ENCODE measurements at places on chromosomes 4 and X.

DNA sequence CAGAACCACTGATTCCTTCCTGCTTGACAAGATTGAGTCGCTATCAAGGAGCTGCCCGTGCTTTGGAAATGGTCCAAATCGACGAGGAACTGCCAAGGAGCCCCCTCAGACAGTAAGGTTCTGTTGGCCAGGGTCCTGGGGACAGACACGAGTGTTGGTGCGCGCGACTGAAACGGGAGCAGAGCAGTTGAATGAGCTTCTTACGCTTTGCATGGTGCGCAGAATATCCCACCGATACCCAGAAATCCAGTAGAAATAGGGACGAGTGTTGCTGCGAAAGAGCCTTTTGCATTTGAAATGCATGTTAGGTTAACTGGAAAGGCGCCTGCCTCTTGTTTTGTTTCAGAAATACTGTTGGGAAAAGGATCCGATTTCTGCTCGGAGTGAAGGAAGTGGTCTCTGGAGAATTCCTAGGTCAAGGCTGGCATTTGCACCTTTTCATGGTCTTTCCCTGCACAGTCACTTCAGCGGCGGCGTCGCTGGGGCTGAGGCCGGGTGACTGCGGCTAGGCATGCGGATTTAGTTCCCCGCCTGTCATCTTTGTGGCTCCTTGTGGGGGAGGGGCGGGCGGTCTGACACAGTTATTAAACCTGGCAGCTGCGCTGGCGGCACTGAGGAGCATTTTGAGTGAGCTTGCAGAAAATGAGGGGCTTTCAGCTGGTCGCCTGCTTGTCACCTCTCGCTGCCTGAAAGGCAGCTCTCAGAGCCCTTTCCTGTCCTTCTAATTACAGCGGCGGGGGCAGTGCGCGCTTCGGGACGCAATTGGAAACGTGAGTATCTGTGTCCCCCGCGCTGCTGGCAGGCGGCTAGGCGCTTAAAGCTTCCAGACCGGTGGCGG, 51.5 kb upstream of the TRIM2 start:
- DNase-seq = peak; percentile 54

DNA sequence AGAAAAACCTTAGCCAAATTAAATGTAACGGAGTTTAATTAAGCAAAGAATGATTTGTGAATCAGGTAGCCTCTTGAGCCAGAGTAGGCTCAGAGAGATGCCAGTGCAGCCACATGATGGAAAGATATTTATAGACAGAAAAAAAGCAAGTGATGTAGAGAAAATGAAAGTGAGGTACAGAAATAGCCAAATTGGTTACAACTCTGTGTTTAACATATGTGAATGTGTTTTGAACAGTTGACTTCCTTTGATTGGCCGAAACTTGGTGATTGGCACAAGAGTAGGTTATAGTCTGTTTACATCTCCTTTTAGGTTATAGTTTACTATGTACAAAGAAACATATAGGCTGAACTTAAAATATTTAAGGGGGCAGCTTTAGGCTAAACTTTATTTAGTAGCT, 459.9 kb upstream of the BOD1L1 start:
- DNase-seq = no peak

- no peak for DNase-seq
Measured at GRCh38 chrX:107978707-107979307, 3.4 kb downstream of the TEX13B start.

DNA sequence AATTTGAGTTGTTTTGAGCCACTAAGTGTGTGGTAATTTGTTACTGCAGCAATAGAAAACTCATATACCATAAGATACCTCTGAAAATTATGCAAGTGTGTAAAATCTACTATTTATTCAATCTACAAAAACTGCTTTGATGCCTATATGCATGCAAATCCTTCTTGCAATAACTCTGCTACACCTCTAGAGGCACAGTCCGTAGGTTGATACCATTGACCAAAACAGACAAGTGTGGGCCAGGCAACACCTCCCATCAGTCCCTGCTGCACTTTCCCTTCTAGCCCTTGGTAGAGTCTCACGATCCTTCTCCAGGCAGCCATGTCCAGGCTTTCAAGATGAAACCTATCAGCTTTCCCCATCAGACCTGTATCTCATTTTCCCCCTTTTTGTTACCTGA, 48.8 kb upstream of the FAM9A start:
- DNase-seq = no peak

GRCh38 chr4:825063-825970, 612 bp downstream of the CPLX1 start:
- DNase-seq = peak; percentile 20

- no peak for DNase-seq
Measured at GRCh38 chrX:151713849-151714248, 2.0 kb upstream of the FATE1 start.

GRCh38 chr4:180909279-180909678, 1333.9 kb upstream of the TENM3 start:
- DNase-seq = no peak

GRCh38 chr4:83268491-83268890, 16.1 kb downstream of the COQ2 start:
- DNase-seq = no peak

GRCh38 chrX:110022599-110023448, 19.9 kb downstream of the TMEM164 start:
- DNase-seq = no peak

GRCh38 chr4:186717556-186717955, 6.1 kb downstream of the FAT1 start:
- no peak for DNase-seq

DNA sequence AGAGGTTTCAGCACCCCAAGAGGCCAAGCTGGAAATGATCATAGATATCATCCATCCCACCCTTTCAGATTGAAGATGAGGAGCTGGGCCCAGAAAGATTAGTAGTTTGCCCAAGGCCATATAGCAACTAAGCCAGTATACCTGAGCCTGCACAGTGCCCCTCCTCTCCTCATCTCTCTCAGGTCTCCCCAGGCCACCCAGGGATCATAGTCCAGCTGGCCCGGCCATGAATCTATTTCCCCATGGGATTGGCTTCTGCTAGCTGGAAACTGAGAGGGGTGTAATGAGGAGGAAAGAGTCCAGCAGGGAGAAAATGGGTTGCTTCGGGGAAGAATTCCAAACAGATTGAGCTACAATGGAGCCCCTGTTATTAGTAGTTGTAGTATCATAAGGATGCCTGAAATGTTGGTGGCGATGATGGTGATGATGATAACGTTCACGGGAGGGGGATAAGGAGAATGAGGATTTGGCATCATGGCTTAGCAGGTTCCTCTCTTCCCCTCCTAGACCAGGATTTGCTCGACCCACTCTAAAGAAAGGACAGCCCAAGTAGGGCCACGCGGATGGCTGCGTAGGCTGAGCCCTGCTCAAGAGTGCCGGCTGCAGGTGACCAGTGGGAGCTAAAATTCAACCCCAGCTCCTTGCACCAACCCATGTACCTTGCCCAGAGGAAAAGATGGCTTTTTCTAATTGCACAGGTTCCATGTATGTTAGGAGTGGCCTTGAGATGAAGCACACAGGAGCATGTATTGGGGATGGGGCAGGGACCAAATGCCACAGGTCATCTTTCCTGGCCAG, 117.8 kb upstream of the PJA1 start:
- no peak for DNase-seq

DNA sequence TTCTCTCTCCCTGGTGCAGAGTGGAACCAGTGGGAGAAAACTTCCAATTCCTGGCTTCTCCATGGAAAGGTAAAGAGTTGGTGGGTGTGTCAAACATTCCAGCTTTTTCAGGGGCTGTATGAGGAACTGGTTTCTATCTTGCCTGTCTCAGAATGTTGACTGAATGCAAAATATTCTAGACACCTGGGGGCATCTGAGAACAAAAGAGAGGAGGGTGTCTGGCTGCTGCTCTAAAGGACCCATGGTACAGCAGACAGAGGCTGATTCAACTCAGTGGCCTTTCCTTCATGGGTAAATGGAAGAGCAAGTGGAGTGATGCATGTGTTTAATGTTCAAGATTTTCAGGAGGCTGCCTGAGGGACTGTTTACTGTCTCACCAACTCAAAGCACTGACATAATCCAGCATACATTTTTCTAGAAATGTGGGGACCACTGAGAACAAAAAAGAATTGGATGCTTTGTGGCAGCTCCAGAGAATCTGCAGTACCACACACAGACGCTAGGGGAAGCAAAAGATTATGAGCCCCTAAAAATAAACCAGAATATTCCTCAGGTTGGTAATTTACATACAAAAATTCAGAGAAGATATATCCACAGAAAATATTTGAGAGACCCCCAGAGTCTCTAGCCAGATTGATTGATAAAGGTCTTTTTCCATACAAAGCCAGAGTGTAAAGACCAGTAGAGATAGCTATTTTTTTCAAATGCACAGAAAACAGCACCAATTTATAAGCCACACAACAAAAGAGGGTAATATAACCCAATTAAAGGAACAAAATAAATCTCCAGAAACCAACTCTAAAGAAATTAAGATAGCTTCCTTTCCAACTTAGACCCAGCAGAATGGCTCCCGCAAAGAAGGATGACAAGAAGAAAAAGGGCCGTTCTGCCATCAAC, 48.0 kb upstream of the STARD8 start:
- no peak for DNase-seq

DNA sequence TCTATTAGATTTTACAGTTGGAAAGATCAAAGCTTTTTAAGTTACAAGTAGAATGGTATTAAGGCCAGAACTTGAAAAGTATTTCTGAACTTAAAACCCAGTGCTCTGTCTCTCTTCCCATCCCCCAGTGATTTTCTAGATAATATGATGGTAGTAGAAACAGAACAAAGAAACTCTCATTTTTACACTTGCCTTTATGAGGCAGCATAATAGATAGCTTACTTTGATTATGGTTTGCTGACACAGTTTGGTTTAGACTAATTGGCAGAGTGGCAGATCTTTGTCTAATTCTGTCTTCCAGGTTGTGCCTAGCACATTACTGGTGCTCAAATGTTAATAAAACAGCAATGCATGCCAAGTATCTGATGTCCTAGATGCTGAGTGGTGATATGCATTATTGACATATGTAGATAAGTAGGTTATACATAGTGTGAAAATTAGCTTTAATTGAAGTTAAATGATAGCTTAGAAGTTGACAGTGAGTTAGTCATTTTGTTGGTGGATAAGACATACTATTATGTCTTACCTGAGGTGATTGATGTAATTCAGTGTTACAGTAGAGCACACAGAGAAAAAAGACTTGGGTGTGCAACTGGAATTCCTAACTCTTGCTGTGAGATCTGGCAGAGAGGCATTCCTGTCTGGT, 4.3 kb upstream of the RAPGEF2 start:
- no peak for DNase-seq
